Iris pigment epithelial cell (primary cell): ENCODE measurements at places on chromosomes 5 and 9.

- peak; percentile 3 for DNase-seq
These were observed 188.8 kb downstream of the MTRR start for GRCh38 chr5:8057769-8058168.

- DNase-seq = no peak
These were observed 254.1 kb upstream of the IRX4 start for GRCh38 chr5:2136728-2137333.

DNA sequence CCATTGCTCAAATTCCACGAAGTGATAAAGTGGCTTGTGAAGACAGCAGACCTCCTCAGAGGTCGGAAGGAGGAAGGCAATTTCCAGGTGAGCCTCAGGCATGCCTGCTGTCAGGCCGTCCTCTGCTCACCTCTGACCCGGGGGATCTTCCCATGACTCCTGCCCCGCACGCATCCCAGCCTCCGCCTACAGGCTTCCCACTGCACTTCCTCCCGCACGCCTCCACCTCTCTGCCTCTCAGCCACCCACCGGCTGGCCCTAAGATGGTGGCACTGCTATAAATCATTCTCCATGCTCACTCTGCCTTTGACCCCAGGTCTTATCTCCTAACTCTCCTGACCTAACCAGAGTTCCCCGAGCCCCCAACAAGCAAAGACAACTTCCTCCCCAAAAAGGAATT lies 49.4 kb upstream of the DNAH5 start:
- DNase-seq = no peak

- DNase-seq = no peak
These were observed 374.3 kb downstream of the EBF1 start for GRCh38 chr5:158725297-158725851.

DNA sequence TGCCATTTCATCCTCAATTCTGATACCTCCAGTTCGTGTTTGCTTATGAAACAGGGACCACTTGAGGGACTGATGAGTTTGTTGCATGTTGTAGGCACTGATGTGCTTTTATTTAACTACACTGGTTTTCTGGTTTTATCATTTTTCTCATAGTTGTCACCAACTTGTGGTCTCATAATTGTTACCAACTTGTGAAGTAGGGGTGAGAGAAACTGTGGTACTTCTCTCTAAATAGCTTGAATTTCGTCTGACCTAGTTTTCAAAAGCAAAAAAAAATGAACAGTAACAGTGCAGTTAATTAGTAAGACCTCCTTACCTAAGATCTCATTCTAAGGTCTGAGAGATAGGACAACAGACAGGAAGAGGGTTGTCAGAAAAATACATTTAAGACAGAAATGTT lies 78.0 kb downstream of the ANXA2R start:
- no peak for DNase-seq

DNA sequence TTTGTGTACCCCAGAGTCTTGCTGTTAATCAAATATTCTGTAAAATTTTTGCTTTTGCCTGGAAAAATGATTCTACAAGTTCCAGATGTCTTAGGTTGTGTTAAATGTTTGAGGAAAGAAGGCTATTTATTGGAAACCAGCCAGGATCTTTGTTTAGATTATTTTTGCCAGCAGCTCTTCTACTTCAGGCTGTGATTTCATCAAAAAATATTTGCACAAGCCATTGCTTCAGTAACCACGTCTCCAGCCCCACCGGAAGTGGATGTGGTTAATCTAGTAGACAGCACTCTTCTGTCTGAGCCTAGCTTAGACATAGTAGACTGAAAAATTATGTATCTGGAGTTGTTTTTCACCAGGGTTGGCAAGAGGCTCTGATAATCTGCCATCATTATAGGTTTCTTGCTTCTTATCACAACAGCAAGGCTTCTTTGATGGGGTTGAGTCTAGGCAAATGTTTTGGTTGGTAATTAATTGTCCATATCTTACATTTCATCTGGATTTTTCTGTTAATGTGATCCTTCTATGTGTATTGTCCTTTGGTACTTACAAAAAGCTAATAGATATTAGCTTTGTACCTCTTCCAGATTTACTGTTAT lies 17.1 kb downstream of the KCTD16 start:
- DNase-seq = peak; percentile 99

GRCh38 chr9:76573905-76574760 lies 115.2 kb downstream of the GCNT1 start:
- no peak for DNase-seq

- DNase-seq = peak; percentile 61
These were observed 339.1 kb upstream of the PRR16 start for GRCh38 chr5:120124961-120125360.

DNA sequence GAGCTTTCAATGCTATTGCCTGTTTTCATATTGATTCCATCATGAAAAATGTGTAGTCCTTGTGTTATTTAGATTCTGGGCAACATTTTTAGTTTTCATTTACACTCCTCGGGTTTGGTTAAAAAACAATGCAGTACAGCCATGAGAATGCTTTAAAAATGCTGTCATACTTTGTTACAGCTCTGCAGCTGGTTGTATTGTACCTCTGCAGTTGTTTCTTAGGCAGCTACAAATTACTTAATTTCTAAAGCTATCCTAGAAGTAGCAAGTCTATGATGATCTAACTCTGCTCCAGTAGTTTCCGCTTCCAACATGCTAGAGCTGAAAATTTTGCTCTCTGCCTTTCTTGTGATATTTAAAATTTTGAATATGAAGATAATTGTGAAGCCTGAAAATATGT lies 20.2 kb downstream of the SNX18 start:
- no peak for DNase-seq

GRCh38 chr9:129007035-129007765 lies 20.9 kb downstream of the SH3GLB2 start:
- no peak for DNase-seq

DNA sequence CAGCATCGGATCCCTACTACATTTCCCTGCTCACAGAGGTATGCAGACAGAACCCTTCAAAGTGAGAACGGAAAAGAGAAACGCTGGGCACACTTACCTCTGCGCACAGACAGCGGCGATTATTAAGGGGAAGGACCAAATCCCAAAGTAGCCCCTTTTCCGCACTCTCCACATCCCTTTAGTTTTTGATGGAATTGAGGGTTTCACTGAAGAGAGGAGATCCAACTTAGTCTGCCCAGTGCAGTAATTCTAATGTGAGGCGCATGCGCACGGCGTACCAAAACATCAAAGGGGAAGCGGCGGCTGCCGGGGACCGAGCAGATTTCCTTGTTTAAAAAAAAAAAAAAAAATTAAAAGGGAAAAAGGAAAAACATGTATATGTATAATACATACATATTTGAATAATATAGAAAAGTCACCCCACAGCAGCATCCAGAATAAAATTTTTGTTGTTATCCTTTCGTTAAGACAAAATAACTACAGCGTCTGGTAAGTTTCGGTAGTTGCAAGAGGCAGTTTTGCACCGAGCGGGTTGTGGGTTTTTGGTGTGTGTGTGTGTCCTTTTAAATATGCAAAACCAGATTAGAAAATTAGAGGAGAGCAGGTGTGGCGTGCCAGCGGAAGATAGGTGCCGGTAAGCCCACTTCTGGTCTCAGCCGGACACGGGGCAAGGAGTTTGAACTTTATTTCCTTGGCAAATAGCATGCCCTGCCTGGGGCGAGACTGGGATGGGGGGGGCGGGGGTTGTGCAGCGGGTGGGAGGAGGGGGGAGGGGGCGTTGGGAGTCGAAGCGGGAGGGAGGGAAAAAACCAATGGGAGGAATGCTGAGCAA lies at the start of gene GABRB2:
Gene GABRB2, minus strand, starts transcription at position 256 of the 832 bp plus-strand sequence. Its CDS starts 82 bp downstream, at position 174.
- DNase-seq = peak; percentile 32

- no peak for DNase-seq
These were observed 18.4 kb downstream of the ENC1 start for GRCh38 chr5:74622122-74622521.

- no peak for DNase-seq
These were observed 35.4 kb upstream of the RICTOR start for GRCh38 chr5:39109606-39110005.

DNA sequence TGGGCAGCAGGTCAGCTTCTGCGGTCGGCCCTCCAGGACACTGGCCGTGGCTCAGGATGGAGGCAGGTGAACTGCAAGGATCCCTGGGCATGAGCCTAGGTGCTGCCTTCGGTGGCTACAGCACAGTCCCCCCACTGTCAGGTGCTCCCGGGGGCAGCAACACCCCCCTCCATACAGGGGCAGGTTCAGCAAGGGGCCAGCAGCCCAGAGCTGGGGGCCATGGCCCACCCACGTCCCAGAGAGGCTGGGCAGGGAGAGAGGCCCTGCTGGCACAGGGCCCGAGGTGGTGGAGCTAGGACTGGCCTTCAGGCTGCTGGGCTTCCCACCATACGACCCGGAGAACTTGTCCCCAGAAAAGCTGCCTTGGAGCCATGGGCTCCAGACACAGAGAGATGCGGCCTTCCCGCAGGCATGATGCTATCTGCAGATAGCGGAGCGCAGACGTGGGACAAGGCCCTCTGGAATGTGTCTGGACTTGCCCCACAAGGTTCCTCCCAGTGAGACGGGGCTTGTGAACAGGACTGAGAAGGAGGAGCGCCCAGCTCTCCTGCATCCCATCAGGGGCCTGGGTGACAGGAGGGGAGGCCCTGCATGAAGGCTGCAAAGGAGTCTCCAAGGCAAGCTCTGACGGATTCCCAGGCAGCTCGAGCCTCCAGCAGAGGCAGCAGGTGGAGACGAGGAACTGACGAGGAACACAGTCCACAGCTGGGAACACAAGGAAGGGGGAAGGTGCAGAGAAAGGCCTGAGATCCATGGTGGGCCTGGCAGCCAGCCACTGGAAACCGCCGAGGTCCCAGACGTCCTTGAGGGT lies 111.1 kb downstream of the VAV2 start:
- DNase-seq = peak; percentile 47

DNA sequence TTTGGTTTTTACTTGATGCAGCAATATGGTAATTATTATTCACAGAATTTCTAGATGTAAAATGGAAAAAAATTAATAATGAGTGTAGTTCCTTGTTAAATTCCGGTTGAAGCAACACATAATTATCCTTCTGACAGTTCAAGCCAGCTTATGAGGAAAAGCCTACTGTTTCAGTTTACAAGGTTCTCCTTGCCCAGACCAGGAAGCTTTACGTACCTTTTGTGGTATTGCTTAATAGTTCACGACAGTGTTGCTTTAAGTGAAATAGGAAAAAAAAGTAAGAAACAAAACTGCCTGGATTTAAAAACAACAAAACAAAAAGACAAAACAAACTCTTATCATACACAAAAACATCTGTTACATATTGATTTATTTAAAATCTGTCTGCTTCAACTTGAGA lies 547.3 kb upstream of the C9orf72 start:
- no peak for DNase-seq

DNA sequence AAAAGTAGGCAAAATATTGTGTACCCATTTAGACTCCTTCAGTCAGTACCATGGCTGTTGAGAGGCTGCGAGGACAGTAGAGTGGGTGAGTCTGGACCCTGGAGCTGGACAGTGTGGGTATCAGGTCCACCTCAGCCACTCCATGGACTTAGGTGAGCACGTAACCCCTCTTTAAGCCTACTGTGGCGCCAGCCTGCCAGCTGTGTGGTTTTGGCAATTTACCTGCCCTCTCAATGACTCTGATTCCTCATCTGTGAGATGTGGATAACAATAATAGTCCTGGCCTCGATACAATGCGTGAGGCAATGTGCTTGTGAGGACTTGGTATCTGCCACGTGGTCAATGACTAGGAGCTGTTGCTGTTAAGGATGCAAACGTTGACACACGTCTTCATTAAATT lies 17.9 kb downstream of the SLC1A3 start:
- no peak for DNase-seq

GRCh38 chr9:84600739-84601138 lies 68.8 kb upstream of the NTRK2 start:
- DNase-seq = no peak

- DNase-seq = no peak
These were observed 3.0 kb downstream of the COQ4 start for GRCh38 chr9:128325629-128326028.

DNA sequence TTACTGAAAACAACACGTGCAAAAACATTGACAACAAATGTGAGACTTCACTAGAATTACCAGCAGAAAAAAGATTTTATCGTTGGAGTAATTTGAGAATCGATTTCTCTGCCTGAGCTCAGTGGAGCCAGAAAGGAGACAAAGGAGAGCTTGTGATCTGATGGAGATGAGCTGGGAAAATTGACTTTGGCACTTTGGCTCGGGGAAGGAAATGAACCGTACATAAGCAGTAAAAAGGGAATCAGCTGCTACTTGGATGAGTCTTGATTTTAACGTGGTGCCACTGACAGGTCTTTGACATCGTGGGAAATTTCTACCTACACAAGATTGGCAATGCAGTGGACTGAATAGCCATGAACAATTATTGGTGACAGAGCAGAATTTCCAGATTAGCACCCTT lies 244.7 kb upstream of the RPS23 start:
- DNase-seq = no peak

GRCh38 chr5:116358911-116359418 lies 215.7 kb downstream of the SEMA6A start:
- DNase-seq = no peak

GRCh38 chr5:174799121-174799520 lies 74.7 kb downstream of the MSX2 start:
- no peak for DNase-seq

- no peak for DNase-seq
These were observed 105.8 kb downstream of the INVS start for GRCh38 chr9:100204796-100205195.

DNA sequence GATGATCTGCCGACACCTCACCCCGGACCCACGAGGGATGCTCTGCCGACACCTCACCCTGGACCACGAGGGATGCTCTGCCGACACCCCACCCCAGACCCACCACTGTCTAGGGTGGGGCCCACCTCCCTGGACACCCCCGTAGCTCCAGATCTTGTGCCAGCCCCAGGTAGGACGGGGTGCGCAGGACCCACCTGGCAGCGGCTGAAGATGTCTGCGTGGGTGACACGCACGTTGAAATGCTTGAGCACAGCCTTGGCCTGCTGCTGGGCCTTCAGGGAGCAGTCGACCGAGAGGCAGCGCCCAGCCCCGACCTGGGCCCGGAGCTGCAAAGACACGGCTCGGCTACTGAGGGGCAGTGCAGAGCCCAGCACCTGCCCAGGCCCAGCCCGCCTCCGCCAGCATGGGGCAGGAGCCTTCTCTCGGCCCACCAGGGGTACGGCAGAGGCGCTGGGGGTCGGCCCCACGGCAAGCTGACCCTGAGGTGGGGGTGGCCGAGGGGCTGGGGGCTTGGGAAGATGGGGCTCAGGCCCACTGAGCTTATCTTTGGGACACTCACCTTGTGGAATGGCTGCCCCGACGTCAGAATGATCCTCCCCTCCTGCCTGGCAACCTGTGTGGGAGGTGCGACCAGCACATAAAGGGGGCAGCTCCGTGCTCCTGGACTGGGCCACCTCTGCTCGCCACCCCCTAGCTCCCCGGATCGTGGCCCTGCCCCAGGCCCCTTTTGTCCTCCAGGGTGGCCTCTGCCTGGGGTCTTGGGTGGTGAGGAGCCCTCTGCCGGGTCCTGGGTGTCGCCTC lies 21.7 kb upstream of the NRARP start:
- DNase-seq = no peak
